Dermis blood vessel endothelial cell (primary cell): ENCODE measurements at places on chromosomes 16 and 17. TPM values are rescaled to one million over a fixed set of nuclear protein-coding genes. Genes with fewer than 3 reads are reported as not detected.

DNA sequence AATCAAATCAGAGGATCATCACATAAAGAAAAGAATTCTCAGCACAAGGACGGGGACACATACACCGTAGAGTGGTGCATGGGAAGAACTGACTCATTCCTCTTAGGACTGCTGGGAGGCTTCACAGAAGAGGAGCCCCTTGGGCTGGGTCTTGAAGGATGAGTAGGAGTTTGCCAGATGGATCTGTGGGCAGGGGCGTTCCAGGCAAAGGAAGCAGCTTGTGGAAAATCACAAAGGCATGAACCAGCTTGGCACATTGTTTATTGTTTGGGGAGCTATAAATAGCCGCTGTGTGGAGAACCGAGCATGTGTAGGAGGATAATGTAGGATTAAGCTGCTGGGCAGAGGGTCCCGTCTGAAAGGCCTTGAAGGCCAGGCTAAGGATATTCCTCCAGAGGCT, 5.1 kb upstream of the SLC16A11 start:
- peak; percentile 51 for DNase-seq

GRCh38 chr16:86391984-86392383, 118.3 kb upstream of the FOXF1 start:
- peak; percentile 48 for DNase-seq

GRCh38 chr17:44314524-44314868, 6.1 kb downstream of the RUNDC3A start:
- no peak for DNase-seq

DNA sequence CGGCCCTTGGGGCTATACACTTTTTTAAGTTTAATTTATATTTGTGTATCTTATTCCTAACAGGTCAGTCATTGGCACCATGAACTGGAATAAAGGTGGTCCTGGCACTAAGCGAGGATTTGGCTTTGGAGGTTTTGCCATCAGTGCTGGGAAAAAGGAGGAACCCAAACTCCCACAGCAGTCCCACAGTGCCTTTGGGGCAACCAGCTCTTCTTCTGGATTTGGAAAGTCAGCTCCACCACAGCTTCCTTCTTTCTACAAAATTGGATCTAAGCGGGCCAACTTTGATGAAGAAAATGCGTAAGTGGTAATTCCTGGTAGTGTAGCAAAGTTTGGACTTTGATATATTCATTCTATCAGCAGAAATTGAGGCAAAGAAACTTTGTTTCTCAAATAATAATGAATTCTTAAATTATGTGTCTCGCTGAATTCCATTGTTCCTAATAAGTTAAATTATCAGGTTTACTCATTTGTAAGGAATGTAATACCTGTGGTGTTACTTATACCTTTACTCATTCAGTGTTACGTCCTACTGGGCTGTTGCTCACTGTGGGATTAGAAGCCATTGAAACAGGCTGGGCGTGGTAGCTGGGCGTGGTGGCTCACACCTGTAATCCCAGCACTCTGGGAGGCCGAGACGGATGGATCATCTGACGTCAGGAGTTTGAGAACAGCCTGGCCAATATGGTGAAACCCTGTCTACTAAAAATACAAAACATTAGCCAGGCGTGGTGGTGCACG, 13.2 kb downstream of the DDX42 start:
- DNase-seq = no peak

- no peak for DNase-seq
These were observed 18.4 kb upstream of the RBBP6 start for GRCh38 chr16:24520983-24521382.

DNA sequence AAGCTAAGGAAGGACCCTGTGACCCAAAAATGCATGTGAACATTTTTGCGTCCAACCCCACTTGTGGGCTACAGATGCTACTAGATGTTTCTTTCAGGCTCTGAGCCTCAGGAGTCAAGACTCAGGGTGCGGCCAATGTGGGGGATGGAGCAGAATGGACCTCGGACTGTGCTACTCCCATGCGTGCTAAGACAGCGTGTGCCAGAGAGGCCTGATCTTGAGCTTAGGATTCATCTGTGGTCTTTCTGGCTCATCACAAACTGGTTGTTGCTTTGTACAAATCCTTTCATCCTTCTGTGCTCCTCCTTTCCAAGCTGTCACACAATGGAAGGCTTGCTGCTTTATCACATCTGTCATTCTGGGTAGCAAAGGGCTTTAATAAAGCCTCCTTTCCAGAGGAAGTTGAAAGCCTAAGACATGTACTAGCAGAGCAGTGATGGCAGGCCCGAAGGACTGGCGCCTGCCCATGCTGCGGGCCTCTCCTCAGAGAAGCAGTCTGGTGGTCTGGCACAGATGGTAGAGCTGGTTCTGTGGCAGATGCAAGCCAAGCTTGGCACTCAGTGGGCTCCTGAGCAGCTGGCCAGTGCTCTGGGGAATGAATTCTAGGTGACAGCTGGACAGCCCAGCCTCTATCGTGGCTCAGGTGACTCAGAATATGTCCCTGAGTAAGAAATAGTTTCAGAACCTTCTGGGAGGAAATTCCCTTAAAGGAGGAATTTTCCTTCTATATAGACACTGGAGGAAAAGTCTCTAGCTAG, 27.8 kb downstream of the COG4 start:
- DNase-seq = no peak

DNA sequence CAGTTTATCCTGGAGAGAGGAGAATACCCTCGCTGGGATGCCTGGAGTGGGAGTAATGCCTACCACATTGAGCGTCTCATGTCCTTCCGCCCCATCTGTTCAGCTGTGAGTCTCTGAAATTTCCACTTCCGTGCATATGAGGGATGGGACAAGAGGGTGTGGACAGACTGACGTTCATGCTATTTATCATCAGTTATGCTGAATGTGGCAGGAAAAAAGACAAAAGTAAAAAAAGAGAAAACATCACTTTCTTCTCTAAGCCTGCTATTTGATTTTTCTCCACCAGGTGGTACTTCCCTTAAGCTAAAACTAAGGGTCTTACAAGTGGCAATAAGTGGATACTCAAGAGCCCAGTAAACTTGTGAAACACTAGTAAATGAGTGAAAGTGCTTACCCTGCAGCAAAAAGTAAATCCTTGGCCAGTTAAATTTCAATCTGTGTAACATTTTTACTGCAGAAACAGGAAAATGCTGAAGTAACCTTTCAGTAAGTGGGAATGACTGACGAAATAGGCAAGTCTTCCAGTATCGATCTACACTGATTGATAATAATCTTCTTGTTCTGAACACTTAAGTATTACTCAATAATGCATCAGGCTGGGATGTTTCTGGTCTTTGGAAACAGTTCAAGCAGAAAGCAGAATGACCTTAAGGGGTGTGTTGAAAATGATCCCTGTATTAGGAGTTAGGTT, 5.6 kb downstream of the CRYBA1 start:
- peak; percentile 53 for DNase-seq

DNA sequence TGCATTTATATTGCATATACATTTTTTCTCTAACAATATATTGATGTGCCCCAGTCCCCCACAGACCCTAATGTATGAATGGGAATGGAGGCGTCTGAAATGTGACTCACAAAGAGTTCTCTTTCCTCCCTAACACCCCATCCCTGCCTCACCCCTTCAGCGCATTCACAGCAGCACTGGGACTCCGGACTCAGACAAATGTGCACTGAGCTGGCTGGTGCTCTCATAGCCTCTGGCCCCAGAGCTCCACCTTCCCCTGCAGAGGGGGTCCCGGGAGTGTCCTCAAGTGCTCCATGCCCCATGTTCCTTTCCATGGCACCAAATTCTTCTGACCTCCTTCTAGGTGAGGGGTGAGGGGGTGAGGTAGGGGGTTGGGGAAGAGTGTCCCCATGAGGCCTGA, 20.6 kb downstream of the NPTX1 start:
- no peak for DNase-seq

DNA sequence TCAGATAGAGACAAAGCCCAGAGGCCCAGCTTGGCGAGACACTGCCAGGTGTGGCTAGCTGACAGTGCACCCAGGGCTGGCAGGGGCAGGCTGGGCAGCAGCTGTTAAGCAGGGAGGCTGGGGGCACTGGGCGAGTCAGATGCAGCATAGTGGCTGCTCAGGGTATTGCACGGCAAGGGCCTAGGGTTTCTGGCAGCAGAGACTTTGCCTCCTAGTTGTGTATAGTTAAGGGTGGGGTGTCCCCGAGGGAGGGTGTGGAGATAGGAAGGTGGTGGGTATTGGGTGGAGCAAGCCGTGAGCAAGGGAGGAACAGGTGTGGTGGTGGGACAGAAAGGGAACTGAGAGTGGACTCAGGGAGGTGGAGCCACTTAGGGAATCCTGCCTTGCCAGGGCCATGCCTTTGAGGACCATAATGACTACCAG, 66.0 kb downstream of the SMPD3 start:
- DNase-seq = no peak

DNA sequence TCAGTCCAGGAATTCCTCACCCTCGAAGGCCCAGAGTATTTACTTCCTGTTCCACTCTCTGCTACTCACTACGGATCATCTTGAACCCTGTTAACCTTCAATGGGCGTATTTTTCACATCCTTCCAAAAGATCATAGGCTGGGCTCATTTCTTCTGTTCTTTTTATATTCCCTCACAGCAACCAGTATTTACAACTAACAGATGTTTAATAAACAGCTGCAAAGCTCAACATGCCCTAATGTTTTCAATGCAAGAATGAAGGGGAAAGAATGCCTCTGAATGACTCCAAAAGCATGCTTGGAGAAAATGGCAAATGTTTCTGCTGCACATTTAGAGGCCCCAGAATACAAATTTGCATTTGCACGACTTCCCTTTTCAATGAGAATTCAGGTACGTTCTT, 174.9 kb downstream of the ZFHX3 start:
- DNase-seq = no peak

- peak; percentile 78 for DNase-seq
These were observed at the start of gene HAS3 for GRCh38 chr16:69105501-69106361. Gene HAS3 (plus strand): TSS chr16:69105653. CDS start chr16:69109396, 3,743 bp downstream.

DNA sequence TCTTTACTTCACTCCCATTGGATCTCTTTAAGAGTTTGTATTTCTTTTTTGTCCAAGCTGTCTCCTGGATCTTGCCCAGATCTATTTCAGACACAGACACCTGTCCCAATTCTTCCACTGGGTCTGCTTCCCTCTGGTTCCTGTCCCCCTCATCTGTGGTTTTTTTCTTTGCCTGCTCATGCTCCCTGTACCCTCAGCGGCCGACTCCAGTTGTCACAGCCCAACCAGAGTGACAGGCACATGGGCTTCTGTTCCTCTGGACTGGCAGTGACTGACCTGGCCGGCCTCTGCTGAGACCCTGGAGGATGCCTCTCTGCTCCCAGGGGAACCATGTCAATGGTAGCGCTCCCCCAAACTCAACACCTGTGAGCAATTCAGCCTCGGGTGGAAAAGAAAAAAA, 142.6 kb downstream of the WSCD1 start:
- DNase-seq = no peak

The KIF18B gene
- 1.4 and 7.3 TPM in 2 replicates for total RNA-seq

The RAC3 gene
- 9.0 and 14.0 TPM in 2 replicates for total RNA-seq

The TBX6 gene
- total RNA-seq = 0.17 and 0.23 TPM in 2 replicates

The TOX3 gene
- under 0.01 TPM in 1 of 2 replicates, not detected in the other for total RNA-seq

GRCh38 chr16:56625943-56626654, 518 bp downstream of the MT1E start:
- peak; percentile 63 for DNase-seq

- DNase-seq = no peak
These were observed 13.3 kb downstream of the WIPI1 start for GRCh38 chr17:68443972-68444464.

- no peak for DNase-seq
These were observed 229.9 kb upstream of the SDK2 start for GRCh38 chr17:73874008-73874720.

The LLGL2 gene
- 14.8 and 21.9 TPM in 2 replicates for total RNA-seq

The CCL3 gene
- total RNA-seq = not detected in 2 replicates

DNA sequence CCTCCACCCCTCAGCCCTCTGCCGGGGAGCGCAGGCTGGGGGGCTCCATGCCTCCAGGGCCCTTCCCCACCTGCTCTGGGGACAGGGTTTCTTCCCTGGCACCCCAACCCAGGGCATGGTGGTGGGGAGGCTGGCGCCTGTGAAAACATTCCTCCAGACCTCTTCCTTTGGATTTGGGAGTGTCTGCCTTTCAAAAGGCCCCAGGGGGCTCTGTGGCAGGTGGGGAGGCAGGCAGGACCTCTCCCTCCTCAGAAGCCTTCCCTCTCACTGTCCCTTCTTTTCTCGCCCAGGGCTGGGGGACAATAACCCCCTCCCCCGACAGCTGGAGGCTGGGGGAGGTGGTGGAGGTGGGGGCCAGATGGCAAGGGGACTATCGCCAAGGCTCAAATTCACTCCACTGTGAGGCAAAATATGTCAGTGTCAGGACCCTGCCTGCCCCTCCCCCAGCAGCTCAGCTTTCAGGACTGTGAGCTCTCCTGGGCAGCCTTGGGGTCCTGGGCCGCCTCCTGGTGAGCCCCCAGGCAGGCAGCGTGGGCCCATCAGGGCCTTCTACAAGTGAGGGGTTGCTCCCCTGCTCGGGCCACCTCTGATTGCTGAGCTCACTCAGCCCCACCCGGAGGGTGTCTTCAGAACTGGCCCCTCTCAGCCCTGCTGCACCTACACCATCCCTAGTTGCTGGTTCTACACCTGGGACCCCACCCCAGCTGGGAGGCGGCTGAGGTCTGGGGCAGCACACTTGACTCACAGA, 1.8 kb downstream of the CDH15 start:
- no peak for DNase-seq

GRCh38 chr17:7929158-7930023, at the start of gene KCNAB3:
Gene KCNAB3 (minus strand): TSS chr17:7929856. CDS start chr17:7929435, 421 bp downstream.
- peak; percentile 72 for DNase-seq

- no peak for DNase-seq
These were observed 13.5 kb upstream of the CETP start for GRCh38 chr16:56948234-56948633.

DNA sequence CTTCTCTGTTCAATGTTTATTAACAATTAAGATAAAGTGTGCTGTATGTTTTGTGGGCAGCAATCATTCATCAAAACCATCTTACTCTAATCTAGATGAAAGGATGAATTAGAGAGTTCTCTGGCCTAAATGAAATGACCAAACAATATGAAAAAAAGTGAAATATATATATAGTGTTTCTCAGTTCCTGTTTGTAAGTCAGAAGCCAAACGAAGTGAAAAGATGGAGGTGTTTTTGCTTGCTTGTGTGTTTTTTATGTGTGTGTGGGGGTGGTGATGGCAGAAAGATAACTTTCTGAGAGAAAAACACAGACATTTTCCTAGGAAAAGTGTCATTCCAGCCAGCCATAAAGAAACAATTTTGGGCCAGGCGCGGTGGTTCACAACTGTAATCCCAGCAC, 138.6 kb downstream of the CDH8 start:
- DNase-seq = no peak

GRCh38 chr17:2903193-2903974, 107.1 kb downstream of the RAP1GAP2 start:
- no peak for DNase-seq

- no peak for DNase-seq
These were observed 143.0 kb downstream of the FTO start for GRCh38 chr16:53846971-53847370.

- DNase-seq = no peak
These were observed 20.3 kb upstream of the HOXB9 start for GRCh38 chr17:48646183-48647102.

DNA sequence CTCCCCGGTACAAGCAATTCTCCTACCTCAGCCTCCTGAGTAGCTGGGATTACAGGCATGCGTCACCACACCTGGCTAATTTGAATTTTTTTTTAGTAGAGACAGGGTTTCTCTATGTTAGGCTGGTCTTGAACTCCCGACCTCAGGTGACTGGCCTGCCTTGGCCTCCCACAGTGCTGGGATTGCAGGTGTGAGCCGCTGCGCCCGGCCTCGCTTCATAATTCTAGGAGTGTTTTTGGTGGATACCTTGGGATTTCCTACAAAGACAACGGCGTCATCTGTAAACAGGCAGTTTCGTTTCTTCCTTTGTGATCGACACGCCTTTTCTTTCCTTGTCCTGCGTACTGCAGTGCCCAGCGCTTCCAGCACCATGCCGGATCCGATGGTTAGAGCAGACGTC, 60.9 kb upstream of the GNG13 start:
- no peak for DNase-seq

The DPEP1 gene
- 1.0 and 2.7 TPM in 2 replicates for total RNA-seq
